ENCODE measurements at places on chromosomes 1 and 21.

- no peak for DNase-seq
These were observed 4.0 kb downstream of the CCNL2 start for GRCh38 chr1:1395166-1395565.

- DNase-seq: no peak
These were observed 13.3 kb upstream of the BRWD1 start for GRCh38 chr21:39326607-39327307.

- DNase-seq: no peak
These were observed 211.8 kb upstream of the PKN2 start for GRCh38 chr1:88472298-88472697.

- DNase-seq: no peak
These were observed 18.8 kb downstream of the EMC1 start for GRCh38 chr1:19232524-19232846.

GRCh38 chr1:207981976-207982375 is 71.1 kb upstream of the CD34 start:
- DNase-seq: no peak

GRCh38 chr1:240457203-240457602 is 154.8 kb downstream of the GREM2 start:
- DNase-seq: no peak

DNA sequence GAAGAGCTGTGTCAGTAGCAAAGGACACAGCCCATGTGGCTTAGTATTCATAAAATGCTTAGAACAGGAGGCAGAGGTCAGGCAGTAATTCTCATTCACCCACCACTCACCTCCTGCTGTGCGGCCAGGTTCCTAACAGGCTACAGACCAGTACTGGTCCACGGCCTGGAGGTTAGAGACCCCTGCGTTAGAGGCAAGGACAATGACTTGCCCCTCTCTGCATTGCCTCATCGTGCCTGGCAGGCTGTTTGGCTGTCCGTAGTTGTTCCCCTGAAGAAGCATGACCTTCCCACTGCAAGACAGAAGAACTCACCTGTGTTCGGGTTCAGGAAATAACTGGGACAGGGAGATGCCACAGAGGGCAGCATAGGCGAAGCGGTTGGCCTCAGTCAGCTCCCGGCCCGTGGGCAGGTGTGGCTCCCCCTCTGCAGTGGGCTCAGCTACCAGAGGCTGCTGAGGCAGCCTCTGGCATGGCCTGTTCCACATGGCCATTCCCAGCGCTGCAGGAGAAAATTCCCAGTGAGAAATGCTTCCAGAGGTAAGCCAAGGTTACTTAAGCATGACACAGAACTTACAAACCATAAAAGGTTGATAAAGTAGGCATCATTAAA is 19.3 kb downstream of the TMCO4 start:
- no peak for DNase-seq

GRCh38 chr1:169572187-169572586 is 14.1 kb downstream of the F5 start:
- peak; percentile 38 for DNase-seq

GRCh38 chr1:3052501-3052900 is 16.5 kb upstream of the PRDM16 start:
- DNase-seq: no peak

GRCh38 chr1:173473599-173474011 is 3.5 kb upstream of the PRDX6 start:
- DNase-seq: no peak

All from trophoblast cell (in vitro differentiated cells and primary cell).